Fibroblast of the aortic adventitia (primary cell): ENCODE measurements at places on chromosomes 7 and 10. TPM values are rescaled to one million over a fixed set of nuclear protein-coding genes. Genes with fewer than 3 reads are reported as not detected.

The C10orf143 gene
- total RNA-seq, result 0.49 and 2.0 TPM in 2 replicates

The YKT6 gene
- total RNA-seq, result 72.0 and 99.4 TPM in 2 replicates

The GJD4 gene
- total RNA-seq, result 0.09 TPM in 1 of 2 replicates, not detected in the other

The LMOD2 gene
- total RNA-seq, result not detected in 2 replicates

The CUBN gene
- 3.4 and 4.2 TPM in 2 replicates for total RNA-seq

The VWA2 gene
- total RNA-seq, result 0.09 TPM in 1 of 2 replicates, not detected in the other

The TBXAS1 gene
- 2.4 and 2.6 TPM in 2 replicates for total RNA-seq

The MRLN gene
- not detected in 2 replicates for total RNA-seq

The NACAD gene
- total RNA-seq, result 3.6 and 5.5 TPM in 2 replicates

The CXCL12 gene
- 54.1 and 381 TPM in 2 replicates for total RNA-seq

The NCF1 gene
- not detected in 2 replicates for total RNA-seq

The FAM25A gene
- total RNA-seq, result not detected in 2 replicates

The GAD2 gene
- not detected in 2 replicates for total RNA-seq

The DGKI gene
- 2.0 and 4.7 TPM in 2 replicates for total RNA-seq

The ZNF487 gene
- 6.1 and 36.5 TPM in 2 replicates for total RNA-seq

The NAT16 gene
- not detected in 2 replicates for total RNA-seq

The SOSTDC1 gene
- total RNA-seq, result 0.36 TPM in 1 of 2 replicates, not detected in the other

The GIMAP1 gene
- total RNA-seq, result not detected in 2 replicates

The C7orf33 gene
- total RNA-seq, result not detected in 2 replicates

The CDHR3 gene
- total RNA-seq, result 14.0 and 19.6 TPM in 2 replicates

The ADAM12 gene
- 82.7 and 83.5 TPM in 2 replicates for total RNA-seq

The NUDT13 gene
- total RNA-seq, result 1.8 TPM in 2 replicates

The KLF14 gene
- total RNA-seq, result 0.09 TPM in 1 of 2 replicates, not detected in the other
